ENCODE measurements at places on chromosomes 1 and 21.

- no peak for DNase-seq
Measured at GRCh38 chr1:10682449-10683309, 113.8 kb downstream of the CASZ1 start.

DNA sequence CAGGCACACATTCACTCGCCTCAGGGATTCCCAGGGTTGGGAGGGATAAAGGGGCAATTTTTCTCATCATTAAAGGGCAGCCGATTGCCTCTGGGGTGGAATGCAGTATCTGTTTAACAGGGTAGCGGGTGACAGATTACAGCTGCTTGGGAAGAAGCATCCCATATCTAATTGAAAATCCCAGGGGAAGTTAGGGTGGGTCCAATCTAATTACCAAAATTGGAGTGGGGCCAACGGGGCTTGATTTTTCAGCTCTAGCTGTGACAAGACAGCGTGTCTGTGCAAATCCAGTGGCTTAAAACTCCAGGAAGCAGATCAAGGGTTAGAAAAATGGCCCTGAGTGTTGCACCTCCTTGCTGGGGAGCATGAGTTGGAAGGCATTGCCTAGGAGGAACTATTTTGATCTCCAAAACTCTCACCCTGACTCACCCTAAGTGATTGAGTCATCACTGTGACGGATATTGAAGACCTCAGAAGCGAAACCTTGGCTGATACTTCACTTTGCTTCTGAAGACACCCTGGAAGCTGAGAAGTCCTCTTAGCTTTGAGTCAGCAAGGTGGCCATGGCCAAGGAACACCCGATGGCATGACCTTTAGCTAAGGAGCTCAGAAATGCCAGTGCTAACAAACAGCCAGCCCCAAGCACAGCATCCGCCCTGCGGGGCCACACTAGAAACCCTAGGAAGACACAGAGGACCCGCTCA is 46.0 kb downstream of the GRHL3 start:
- peak; percentile 90 for DNase-seq

DNA sequence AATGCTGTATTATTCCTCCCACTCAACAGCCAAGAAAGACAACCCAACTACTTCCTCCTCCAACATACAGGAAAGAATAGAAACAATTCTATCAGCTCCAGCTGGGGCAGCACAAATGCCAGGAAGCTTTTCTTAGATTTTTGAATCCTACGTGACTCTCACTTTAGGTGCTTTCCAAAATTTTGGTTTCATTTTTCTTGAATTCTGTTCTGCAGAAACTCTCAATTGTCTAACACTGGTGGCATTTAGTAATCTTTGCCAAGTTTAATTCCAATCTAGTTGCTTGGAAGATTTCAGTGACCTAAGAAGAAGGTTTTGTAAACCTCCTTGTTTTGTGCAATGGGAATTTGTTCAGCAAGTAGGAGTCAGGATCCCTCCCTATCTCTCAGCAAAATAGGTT is 37.1 kb upstream of the DOCK7 start:
- no peak for DNase-seq

DNA sequence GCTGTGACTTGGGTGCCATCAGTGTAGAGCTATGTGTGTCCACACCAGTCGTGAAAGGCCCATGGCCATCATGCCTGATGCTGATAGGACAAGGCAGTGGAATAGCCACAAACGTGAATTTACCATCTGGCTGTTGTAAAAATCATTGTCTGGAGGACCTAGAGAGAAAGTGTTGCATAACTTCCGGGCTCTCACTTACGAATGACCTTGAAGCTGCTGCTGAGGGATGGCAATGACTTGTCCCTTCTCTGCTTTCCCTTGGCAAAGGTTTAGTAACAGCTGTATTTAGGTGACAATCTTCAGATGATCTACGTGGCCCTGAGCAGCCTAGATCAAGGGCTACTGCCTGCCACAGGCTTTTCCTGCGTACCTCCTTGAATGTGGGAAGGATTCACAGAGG is 5.8 kb downstream of the ATP1B1 start:
- DNase-seq, result no peak

DNA sequence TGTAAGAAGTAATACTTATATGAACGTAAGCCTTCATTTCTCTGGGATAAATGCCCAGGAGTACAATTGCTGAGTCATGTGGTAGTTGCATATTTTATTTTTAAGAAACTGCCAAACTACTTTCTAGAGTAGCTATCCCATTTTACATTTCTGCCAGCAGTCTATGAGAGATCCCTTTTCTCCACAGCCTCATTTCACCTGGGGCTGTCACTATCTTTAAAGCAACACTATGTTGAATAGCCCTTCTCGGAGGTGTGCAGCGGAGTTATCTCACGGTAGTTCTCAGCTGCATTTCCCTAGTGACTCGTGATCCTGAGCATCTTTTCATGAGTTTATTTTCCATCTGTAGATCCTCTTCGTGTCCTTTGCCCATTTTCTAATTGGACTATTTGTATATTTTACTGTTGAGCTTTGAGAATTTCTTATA is 93.4 kb downstream of the ADARB1 start:
- no peak for DNase-seq

- no peak for DNase-seq
Measured at GRCh38 chr1:93661829-93662474, 19.7 kb downstream of the BCAR3 start.

- no peak for DNase-seq
Measured at GRCh38 chr1:70909262-70909822, 138.3 kb downstream of the PTGER3 start.

DNA sequence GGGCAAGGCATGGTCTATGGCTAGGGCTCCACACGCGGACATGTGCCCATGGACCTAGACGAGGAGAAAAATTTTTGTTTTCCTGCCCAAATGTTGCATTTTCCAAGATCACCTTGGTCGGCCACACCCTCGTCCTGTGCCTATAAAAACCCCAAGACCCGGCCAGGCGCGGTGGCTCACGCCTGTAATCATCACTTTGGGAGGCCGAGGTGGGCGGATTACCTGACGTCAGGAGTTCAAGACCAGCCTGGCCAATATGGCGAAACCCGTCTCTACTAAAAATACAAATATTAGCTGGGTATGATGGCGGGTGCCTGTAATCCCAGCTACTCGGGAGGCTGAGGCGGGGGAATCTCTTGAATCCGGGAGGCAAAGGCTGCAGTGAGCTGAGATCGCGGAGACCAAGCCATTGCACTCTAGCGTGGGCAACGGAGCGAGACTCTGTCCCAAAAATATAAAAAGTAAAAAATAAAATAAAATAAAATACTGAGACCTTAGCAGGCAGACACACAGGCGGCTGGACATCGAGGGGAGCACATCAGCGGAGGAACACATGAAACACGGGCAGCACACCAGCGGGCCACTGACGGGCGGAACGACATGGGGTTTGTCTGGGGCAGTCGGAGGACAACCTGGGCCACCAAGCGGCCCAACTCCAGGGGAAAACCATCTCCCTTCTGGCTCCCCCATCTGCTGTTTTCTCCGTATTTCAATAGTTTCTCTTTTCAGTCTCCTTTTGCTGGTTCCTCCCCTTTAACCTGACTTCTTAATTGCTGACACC is 60.7 kb upstream of the TBX15 start:
- DNase-seq, result no peak

DNA sequence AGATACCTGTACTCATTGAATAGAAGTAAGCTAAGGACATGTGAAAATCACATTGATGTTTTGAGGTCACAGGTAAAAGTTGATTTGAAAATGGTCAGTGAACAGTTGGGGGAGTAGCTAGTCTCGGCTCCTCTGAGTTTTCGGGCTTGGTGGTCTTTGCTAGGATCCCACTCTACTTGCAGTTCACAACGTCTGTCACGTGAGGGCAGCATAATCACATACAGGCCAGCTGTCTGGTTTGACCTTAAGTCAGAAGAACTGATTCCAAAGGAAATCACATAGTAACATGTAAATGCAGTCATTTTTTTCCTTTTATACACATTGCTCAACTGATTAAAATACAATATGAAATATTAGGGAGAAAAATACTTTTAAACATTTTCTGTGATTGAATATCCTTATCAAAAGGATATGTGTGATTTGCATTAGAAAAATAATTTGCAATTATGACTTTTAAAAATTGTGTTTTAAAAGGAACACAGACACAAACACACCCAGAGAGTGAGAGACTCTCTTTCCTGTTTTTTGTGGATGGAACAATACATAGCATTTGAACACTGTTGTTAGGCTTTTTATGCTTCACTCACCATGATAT is 21.8 kb upstream of the PDC start:
- DNase-seq, result peak; percentile 71

DNA sequence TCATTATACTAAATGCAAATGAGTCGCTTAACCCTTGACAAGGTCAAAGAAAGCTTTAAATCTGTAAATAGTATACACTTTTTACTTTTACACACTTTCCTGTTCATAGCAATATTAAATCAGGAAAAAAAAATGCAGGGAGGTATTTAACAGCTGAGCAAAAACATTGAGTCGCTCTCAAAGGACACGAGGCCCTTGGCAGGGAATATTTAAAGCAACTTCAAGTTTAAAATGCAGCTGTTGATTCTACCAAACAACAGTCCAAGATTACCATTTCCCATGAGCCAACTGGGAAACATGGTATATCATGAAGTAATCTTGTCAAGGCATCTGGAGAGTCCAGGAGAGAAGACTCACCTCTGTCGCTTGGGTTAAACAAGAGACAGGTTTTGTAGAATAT is 62.7 kb downstream of the CAPN2 start:
- DNase-seq, result no peak

DNA sequence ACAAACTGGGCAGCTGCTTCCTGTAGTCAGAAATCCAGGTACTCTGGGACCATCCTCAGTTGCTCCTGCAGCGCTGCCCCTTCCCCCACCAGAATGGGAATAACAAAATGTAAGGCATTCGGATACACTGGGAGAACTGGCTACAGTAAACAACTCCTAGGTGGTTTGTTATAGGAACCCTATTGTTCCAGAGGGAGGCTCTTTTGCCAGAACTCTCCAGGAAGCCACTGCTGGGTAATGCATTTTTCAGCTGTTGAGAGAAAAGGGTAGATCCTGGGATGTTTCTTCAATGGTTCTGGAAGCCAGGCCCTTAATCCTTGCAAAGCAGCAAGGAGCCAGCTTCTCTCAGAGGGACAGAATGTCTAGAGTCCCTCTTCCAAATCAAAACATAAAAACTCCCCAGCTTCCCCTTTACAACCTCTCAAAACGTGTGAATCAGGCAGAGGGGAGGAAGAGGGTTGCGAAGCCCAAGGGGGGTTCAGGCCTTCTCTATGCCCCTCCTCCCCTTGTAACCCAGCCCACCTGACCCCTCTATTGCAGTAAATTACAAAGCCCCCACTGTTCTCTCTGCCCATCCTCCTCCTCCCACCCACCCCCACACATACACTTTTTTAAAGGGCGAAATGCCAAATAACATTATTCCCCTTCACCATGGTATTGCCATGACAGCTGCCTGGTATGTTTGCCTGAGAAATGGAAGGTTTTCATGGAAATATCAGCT is 29.1 kb downstream of the PLPP3 start:
- no peak for DNase-seq

- no peak for DNase-seq
Measured at GRCh38 chr21:36550761-36551160, 70.8 kb upstream of the CLDN14 start.

GRCh38 chr1:22221233-22221780 is 78.4 kb upstream of the WNT4 start:
- no peak for DNase-seq

DNA sequence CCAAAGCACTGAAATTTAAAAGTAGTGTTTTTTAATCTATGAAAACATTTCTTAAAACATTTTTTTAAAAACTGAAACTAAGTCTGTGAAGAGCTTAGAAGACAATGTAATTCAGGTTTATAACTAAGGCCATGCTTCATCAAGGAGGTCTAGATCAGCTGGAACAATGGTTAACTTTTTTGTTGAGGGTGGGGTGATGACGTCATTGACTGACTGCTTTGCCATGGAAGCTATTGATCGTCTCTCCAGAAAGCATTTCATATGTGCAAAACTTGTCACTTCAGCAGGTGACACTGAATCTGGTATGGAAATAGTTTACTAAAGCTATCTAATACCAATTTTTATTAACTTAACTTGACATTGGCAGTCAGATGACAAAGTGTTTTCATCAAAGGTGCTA is 21.0 kb downstream of the RAVER2 start:
- DNase-seq, result no peak

DNA sequence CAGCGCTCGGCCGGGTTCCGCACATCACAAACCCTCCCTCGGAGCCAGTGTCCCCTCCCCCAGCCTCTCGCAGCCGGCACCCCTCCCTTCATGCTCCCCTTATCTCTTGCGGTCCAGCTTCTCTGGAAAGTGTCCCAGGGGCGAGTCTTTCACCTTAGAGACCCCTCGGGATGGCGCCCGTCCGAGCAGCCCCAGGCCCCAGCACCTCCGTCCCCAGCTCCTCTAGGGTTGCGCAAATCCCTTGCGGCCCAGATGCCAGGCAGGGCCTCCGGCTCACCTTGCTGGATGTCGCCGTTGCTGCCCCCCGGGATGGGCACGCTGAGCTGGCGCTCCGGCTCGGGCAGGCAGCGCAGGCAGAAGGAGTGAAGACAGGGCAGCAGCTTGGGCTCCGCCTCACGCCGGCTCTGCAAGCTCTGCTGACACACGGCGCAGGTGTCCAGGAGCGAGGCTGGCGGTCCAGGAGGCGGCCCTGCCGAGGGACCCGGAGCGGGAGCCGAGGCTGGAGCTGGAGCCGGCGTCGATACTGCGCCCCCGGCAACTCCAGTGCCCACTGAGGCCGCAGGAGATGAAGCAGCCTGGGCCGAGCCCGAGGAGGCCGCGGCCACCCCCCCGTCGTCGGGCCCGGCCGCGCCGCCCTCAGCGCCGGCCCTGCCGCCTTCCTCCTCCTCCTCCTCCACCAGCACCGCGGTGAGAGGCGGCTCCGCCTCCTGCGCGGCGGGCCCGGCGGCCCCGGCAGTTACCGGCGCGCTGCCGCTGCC is 550 bp downstream of the TRIM33 start:
- peak; percentile 51 for DNase-seq

- DNase-seq, result no peak
Measured at GRCh38 chr1:172870901-172871606, 179.7 kb downstream of the TNFSF18 start.

GRCh38 chr21:41425588-41425953 is 468 bp upstream of the MX1 start:
- no peak for DNase-seq

- DNase-seq, result no peak
Measured at GRCh38 chr21:35366394-35367080, 317.4 kb upstream of the RUNX1 start.

DNA sequence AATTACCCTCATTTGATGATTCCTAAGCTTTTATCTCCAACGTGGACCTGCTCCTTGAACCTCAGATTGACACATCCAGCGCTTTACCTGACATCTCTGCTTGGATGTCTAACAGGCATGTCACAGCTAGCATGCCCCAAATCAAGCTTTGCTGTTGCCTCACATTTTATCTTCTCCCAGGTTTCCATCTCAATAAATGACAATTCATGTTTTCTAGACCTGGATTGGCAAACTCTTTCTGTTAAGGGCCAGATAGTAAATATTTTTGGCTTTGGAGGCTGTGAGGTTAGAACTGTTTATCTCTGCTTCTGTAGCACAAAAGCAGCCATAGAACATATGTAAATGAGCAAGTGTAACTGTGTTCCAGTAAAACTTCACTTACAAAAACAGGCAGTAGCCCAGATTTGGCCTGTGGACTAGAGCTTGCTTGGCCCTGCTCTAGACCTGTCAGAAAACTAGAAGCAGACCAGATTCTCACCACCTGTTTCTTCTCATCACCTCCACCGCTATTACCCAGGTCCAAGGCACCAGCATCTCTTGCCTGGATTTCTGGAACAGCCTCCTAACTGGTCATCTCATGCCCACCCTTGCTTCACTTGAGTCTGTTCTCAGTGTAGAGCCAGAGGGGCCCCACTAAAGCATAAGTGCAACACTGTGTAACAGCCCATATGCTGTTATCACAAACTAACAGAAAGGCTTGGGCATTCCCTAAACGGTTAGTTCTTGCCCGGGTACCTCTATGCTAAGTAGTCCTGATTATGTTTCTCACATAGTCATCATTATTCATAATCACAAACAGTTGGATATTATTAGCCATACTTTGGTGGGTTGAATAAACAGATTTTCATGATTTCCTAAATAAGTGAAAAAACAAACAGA is 42.3 kb downstream of the UBE4B start:
- DNase-seq, result no peak

Data from RKO (cell line).